ENCODE measurements at places on chromosomes 1 and 21.

DNA sequence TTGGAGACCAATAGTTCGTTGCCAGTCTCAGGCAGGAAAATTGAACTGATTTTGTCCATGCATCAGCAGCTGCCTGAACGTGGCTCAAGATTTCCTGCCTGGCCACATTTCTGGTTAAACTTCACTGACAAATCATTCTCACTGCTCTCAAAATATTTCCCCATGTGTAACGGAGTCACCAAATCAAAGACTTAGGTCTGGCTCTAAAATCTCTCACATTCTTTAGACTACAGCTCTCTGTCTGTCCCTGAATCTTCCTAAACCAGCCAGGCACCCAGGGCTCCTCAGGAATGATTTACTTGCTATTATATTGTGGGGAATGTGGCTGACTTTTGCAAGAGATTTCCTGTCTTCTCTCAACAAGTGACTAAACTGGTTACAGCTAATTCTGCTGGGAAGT, 49.2 kb upstream of the GJA8 start:
- DNase-seq: no peak

DNA sequence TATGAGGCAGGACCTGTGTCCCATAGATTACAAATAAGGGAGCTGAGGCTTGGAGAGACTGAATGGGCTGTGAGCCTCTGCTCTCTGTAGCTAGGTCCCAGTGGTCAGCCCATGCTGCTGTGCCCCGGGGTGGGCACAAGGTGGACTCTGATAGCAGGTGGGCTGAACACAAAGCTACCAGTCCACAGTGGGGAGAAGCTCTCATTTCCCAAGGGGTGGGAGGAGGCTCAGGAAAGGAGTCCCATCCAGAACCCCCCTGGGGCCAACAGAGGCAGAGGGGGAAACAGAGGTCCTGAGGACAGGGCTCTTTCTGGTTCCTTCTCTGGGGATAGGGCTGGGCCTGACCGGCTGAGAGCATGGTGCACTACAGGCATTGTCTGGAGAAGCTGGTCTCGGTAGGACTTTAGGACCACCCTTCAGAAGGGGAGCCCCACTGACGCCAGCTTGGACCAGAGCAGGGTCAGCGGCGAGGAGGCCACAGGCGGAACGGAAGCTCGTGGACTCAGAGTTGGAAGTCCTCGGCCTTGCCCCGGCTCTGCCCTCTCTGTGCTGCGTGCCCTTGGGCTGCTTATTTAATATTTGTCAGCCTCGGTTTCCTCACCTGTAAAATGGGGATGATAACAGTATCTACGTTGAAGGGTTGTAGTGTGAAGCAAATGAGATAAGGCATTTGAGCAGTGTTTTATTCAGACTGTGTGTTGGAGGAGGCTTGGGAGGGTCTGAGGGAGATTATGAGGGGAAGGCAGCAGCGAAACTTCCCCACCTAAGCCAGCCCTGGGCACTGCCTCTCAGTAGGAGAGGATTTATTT, 26.6 kb downstream of the SDE2 start:
- no peak for DNase-seq

- peak; percentile 95 for DNase-seq
These were observed at the start of gene SIPA1L2 for GRCh38 chr1:232630047-232630893. Gene SIPA1L2, minus strand, starts transcription at chr1:232630133. Its CDS starts 114,794 bp downstream, at chr1:232515339.

DNA sequence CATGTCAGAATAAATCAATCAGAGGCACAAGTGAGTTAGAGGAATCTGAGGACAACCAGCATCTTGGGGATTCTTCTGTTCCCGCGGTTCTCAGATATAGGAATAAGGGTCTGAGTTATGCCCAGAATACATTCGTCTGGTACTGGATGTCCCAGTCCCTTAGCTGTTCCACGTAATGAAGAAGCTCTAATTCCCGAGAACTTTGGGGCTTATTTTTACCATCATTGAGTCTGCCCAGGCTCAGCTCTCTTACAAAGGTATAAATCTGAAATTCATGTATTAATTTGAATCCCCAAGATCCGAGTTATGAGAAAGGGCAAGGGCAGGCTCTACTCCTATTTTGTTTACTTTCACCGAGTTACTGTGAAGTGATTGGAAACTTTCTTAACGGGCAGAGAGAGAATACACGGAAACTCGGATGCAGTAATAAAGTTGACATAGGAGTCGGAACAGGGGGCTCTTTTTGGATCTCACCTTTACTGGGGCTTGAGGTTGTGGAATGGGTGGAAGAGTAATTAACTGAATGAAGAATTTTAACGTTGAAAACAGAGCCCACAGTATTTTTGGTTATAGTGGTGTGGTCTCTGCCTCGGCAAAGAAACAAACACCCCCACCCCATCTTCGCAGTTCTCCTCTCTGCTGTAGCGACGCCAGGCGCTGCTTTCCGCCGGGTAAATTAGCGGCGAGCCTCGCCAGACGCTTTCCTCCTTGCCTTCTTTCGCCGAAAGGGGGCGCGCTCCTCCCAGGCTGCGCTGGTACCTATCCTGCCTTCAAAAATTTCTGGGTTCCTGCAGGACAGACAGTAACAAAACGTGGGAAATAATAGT, 7.1 kb downstream of the PRRX1 start:
- DNase-seq: no peak

DNA sequence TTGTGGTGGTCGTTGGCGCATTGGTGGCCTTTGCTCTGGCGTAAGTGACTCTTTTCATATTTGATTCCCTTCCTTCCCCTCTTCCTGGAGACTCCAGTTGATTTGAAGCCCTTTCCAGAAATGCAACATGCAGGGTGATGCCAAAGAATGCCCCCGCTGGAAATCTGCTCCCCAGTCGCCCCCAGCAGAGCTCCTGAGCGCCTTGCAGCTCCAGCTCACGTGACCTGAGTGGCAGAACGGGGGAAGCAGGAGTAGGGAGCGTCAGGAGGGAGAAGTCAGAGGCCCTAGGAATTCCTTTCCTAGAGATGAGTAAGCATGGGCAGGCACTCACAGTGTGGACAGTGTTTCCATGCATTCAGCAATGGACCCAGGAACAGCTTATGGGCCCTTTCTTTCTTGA, 255.9 kb downstream of the CACNA1E start:
- DNase-seq: no peak

DNA sequence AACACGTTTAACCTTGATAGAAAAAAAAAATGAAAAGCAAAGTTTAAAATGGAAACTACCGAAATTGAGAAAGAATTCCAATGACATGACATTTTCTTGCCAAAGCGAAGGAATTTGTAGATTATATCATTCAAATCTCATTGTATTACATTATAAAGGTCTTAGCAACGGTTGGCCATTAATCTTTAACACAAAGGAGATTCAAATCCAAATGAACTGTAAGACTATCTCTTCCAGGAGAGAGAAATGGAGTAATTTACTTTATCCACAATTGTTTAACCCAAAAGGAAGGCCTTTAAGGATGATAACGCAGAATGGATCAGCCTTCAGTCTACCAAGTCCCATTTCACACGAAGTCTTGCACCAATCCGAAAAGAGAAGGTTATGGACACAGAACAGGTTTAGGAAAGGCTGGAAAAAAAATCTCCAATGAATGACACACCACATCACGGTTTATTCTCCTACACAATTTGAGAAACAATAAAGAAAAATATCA, 1.5 kb downstream of the ENAH start:
- DNase-seq: no peak

GRCh38 chr1:150887018-150887417, at the start of gene CTXND2:
Gene CTXND2, plus strand, starts transcription at chr1:150887136. Its CDS starts 25,179 bp downstream, at chr1:150912315.
- DNase-seq: no peak

GRCh38 chr1:155648207-155649147, 38.5 kb downstream of the MSTO1 start:
- no peak for DNase-seq

DNA sequence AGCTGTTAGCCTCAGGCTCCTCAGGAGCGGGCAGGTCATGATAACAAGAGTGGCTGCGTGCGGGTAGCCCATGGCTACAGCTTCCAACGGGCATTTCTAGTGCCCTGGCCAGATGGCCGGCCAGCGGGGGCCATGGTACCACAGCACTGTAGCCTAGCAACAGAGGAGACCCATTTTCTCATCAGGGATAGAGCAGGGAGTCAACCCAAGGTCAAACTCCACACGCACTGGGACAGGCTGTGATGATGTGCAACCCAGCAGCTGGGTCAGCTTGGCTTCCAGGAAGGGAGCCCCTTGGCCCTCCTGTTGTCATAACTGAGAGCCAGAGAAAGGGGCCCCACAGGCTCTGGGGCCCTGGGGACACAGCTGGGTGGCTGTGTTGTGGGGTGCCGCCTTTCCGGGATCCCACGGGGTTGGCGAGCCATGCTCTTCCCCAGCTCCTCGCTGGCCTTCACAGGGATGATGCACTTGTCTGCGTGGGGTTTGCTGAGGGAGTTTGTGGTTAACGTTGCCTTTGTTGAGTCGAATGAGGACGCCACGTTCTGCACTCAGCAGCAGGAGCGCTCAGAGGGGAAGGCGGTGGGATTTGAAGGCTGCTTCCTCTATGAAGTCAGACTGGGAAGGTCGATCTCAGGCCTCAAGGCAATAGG, 46.3 kb downstream of the COL18A1 start:
- no peak for DNase-seq

DNA sequence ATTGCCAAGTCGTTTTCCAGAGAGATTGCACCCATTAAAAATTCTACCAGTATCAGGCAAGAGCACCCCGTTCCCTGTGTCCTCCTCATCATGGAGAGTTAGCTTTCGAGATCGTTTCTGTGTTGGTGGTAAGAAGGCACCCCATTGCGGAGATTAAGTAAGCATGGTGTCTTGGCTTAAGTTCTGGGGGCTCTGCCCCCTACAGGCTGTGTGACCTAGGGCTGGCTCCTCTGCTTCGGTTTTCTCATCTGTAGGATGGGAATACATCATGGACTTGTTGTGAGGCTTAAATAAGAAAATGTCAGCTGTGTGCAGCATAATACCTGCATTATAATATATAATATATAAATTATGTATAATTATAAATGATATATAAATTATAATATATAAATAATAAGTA, 36.8 kb upstream of the TENT5C start:
- no peak for DNase-seq

GRCh38 chr1:174152427-174152826, 6.9 kb upstream of the RABGAP1L start:
- DNase-seq: no peak

All from hippocampal formation (tissue), 2 donors.